Sciatic nerve (tissue), 2 donors: ENCODE measurements at places on chromosomes 2 and 18. TPM values are rescaled to one million over a fixed set of nuclear protein-coding genes. Genes with fewer than 3 reads are reported as not detected.

GRCh38 chr2:113700186-113700841 lies 56.1 kb downstream of the SLC35F5 start:
- no peak for DNase-seq

DNA sequence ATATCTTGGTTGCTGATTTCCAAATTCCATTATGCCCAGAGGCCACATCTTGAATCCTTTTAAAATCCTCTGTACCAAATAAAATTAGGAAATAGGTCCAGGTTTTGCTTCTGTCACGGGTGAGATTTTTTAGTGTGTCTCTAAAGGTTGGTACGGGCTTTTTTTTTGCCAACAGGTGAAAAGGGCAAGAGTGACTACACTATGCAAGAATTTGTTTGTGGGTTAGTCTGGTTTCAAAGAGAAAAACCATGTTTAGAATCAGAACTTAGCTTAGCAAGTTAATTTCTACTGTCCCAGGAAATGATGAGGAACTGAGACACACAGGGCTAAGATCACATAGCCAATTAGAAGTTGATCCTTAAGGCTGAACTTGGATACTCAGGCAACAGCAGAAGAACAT lies 41.7 kb downstream of the POLR1A start:
- DNase-seq: no peak

GRCh38 chr2:199742884-199743283 lies 108.1 kb downstream of the FTCDNL1 start:
- no peak for DNase-seq

- no peak for DNase-seq
Measured at GRCh38 chr2:216302981-216303676, 69.2 kb downstream of the MARCHF4 start.

- DNase-seq: no peak
Measured at GRCh38 chr2:62219407-62220159, 23.7 kb downstream of the B3GNT2 start.

GPR35 gene
- total RNA-seq: 3.2 TPM

TTC27 gene
- 19.0 TPM for total RNA-seq

MROH2A gene
- not detected for total RNA-seq
